Activated effector memory CD4-positive, alpha-beta T cell treated with Interleukin-2 at 50 U/mL for 16 hours (primary cell): ENCODE measurements at places on chromosomes 6 and 20.

- no peak for DNase-seq
These were observed 106.2 kb downstream of the DTD1 start for GRCh38 chr20:18694071-18694470.

GRCh38 chr6:164109770-164110140, 695.2 kb downstream of the QKI start:
- DNase-seq, result no peak

- no peak for DNase-seq
These were observed 132.3 kb downstream of the PXDC1 start for GRCh38 chr6:3619201-3619600.

DNA sequence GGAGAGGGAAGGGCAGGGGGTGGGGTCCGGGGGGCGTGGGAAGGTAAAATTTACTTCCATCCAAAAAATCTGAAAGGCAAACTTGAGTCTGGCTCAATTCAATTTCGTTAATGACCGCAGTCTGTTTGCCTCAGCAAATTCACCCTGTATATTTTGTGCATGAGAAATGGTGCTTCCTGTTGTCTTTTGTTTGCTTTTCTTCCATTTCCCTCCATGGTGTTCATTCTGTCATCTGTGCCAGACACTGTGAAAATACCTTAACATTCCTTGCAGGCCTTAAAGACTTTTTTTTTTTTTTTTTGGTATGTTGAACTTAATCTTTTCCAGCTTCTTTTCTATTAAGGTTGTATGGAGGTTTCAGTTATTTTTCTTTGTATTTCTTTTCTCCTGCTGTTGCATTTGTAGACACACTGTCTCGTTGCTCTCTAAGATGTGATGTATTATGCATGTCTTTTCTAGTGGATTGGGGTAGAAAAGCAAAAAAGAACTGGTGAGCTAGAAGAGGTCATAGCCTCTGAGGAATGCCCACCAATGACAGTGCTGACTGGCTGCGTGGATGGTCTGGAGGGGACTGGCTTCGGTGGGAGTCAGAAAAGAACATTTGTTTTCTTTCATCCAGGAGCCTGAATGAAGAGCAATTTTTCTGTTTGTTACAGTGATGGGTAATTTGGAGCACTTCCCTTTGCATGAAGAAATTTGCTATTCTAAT, 585.0 kb upstream of the MAP3K7 start:
- no peak for DNase-seq

DNA sequence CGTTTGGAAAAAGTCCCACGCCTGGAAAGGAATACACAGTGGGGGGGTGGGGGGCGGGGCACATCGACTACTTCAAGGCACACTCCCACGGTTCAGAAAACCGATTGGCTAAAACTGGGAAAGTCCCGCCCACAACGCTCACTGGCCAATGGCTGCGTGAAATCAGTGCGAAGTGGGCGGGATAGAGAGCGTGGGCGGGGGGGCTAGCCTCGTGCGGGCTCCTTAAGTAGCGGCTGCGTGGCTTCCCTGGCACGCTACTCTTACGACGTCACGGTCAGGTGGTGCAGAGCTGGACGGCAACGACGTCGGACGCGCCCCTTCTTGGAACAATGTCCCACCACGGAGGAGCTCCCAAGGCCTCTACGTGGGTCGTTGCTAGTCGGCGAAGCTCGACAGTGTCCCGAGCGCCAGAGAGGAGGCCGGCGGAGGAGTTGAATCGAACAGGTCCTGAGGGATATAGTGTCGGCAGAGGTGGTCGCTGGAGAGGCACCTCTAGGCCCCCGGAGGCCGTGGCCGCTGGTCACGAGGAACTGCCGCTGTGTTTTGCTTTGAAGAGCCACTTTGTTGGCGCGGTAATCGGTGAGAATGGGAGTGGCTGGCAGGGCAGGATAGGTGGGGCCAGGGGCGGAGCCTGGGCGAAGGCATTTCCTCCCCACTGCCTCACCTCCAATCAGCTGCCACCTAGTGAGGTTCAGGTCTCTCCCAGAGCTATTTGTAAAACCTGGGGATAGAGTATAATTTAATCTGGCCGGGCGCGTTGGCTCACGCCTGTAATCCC, at the start of gene DDX43:
DDX43 (plus strand) TSS at position 252 of the 778 bp plus-strand sequence; CDS start at position 330, 78 bp downstream.
- DNase-seq, result peak; percentile 32

GRCh38 chr6:16224409-16224808, 14.0 kb upstream of the GMPR start:
- no peak for DNase-seq

DNA sequence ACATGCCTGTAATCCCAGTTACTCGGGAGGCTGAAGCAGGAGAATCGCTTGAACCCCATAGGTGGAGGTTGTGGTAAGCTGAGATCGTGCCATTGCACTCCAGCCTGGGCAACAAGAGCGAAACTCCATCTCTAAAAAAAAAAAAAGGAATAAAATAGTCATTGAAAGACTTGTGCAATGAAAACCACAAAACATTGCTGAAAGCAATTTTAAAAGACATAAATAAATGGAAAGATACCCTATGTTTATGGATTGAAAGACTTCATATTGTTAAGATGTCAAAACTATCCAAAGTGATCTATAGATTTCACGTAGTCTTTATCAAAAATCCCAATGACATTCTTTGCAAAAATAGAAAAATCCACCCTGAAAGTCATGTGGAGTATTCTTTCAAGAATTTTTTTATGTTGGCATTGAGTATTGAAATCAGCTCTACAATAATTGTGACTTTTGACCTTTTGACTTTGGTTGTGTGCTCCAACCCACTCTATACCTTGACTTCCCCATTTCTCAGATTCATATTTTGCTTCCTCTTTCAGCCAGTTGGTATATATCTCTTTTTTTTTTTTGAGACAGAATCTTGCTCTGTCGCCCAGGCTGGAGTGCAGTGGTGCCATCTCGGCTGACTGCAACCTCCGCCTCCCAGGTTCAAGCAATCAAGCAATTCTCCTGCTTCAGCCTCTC, 45.5 kb upstream of the SLC23A2 start:
- no peak for DNase-seq

DNA sequence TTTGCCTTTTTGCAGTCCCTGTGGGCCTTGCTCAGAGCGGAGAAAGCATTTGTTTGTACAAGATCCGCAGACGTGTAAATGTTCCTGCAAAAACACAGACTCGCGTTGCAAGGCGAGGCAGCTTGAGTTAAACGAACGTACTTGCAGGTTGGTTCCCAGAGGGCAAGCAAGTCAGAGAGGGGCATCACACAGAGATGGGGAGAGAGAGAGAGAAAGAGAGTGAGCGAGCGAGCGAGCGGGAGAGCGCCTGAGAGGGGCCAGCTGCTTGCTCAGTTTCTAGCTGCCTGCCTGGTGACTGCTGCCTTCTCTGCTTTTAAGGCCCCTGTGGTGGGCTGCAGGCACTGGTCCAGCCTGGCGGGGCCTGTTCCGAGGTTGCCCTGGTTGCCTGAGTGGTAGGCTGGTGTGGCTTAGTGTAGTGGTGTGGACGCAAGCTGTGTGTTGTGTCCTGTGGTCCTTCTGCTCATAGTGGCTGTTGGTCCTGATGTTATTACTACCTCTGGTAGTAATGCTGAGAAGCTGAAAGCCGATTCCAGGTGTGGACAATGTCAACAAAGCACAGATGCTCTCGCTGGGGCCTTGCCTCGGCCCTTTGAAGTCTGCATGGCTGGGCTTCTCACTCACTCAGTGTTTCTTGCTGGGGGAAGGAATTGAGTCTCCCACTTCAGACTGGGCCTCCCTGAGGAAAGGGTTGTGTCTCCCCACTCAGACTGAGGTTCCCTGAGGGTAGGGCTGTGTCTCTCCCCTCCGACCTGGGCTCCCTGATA, 12.1 kb downstream of the VEGFA start:
- DNase-seq, result no peak

- no peak for DNase-seq
These were observed 48.7 kb upstream of the GATA5 start for GRCh38 chr20:62524505-62524911.

GRCh38 chr20:22789676-22790075, 205.3 kb upstream of the FOXA2 start:
- no peak for DNase-seq

DNA sequence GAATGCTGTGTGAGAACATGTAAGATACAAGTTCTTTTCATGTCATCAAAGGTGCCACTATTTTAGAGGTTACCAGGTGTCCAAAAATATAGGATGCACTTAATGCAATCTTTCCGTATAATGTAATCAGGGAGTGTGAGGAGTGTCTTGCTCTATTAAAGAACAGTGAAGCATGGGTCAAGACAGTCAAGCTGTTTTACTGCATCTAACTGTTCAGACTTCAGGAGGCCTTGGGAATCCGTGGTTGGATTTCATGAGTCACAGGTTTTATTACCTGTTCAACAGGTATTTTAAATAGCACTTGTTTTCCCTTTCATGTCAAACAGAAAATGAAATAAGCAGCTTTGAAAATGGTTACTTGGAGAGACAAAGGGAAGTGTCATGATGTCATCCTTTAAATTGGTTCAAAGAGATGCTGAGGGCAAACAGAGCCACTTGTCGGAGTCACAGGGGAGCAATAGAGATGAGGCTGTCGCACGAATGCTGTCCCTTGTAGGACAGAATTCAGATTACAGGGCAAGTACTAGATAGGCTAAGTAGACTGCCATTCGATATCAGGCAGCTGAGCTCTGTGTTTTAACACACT, 621.5 kb downstream of the QKI start:
- DNase-seq, result no peak

DNA sequence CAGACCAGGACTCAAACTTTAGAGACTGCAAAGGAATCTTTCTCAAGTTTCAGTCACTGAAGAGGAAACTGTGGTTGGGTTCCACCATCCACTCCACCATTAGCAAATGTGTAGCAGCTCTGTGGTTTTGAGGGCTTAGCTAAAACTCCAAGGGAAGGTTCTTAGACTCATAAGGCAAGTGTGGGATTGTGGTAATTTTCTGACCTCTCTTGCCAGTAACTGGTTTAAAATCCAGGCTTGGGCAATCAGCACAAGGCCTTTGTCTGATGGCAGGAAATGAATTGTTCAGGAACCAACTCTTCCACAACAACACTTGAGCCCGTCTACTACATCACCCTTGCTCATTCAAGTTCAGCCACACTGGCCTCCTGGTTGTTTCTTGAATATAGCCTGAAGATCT, 68.6 kb upstream of the FBXL4 start:
- no peak for DNase-seq

GRCh38 chr20:58454460-58454859, 60.7 kb downstream of the APCDD1L start:
- DNase-seq, result no peak

DNA sequence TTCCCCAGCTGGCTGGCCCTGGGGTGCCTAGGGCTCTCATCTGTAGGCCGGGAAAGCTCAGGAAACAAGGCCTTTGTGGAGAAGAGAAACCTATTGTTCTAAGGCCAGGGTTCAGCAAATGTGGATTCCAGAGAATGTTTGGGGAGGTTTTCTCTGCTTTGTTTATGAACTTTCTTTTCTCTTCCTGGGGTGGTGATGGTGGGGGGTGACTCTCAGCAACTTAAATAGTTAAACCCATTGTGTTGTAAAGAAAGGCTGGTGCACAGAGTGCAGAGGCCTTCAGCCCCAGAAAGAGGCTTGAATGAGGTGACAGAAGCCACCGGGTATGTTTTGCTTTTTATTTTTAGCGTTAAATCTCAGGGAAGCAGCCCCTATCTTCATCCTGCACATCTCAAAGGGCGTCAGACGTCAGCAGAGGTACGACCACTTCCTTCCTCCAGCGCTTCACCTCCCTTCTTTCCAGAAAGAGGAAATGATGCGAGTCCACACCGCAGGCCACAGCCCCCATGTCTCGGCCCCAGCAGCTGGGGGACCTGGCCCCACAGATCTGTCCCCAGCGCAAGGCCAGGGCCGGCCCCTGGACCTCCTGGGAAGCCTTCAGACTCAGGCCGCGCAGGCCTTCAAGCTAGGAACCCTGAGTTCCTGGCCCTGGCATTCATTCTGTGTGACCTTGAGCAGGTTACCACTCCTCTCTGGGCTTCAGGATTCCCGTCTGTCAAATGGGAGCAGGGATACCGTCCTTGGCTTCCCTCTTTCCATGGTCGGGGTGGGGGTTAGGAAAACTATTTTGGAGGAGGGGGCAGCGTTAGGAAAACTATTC, 605 bp upstream of the PPP1R16B start:
- DNase-seq, result peak; percentile 70

DNA sequence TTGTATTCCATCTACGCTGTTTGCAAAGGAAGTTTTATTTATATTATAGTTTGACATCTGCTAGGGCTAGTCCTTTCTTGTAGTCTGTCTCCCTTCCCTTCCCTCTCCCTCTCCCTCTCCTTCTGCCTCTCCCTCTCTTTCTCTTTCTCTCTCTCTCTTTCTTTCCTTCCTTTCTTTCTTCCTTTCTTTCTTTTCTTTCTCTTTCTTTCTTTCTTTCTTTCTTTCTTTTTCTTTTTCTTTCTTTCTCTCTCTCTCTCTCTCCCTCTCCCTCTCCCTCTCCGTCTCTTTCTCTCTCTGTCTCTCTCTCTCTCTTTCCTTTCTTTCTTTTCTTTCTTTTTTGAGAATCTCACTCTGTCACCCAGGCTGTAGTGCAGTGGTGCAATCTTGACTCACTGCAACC, 137.8 kb downstream of the CDKAL1 start:
- no peak for DNase-seq

- DNase-seq, result no peak
These were observed 20.7 kb downstream of the TENT5A start for GRCh38 chr6:81731814-81732213.

GRCh38 chr6:112639391-112639831, 292.3 kb downstream of the RFPL4B start:
- no peak for DNase-seq

GRCh38 chr6:78243519-78243918, 590.7 kb downstream of the MEI4 start:
- no peak for DNase-seq

DNA sequence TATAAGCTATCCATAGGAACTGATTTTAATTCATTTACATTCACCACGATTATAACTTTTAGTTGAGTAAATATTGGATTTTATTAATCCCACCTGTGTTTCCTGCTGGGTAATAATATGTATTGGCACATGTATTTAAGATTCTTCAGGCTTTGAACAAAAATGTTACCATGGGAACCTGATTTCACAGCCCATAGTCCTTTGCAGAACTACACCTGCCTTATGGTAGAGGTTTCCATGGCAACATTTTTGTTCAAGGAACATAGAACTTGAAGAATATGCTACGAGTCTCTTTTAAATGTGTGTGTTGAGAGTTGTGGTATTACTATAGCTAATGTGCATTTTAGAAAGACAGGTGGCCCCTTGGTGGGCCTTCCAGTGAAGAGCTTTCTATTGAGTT, 317.4 kb downstream of the SAMD5 start:
- no peak for DNase-seq

DNA sequence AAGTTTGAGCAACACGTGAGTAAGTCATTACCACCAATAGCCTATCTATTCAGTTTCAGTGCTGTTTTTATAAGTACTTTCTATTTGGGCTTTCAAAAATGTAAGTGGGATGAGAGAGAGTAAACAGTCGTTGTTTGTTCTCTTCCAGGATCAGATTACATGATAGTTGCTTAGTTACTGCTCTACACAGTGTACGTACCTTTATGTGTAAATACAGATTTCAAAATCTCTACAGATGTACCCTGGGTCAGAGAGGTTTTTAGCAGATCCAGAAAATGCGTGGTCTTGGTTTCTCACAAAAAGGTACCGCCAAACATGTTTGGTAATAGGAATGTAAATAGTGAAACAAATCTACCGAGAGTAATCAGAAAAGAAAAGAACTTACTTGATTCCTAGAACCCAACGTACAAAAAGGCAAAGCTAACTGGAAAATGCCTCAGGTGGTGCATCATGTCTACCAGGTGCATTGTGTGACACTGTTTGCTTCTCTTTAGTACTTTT, 421.1 kb downstream of the BCKDHB start:
- DNase-seq, result no peak
